ENCODE measurements at places on chromosomes 5 and 9.

DNA sequence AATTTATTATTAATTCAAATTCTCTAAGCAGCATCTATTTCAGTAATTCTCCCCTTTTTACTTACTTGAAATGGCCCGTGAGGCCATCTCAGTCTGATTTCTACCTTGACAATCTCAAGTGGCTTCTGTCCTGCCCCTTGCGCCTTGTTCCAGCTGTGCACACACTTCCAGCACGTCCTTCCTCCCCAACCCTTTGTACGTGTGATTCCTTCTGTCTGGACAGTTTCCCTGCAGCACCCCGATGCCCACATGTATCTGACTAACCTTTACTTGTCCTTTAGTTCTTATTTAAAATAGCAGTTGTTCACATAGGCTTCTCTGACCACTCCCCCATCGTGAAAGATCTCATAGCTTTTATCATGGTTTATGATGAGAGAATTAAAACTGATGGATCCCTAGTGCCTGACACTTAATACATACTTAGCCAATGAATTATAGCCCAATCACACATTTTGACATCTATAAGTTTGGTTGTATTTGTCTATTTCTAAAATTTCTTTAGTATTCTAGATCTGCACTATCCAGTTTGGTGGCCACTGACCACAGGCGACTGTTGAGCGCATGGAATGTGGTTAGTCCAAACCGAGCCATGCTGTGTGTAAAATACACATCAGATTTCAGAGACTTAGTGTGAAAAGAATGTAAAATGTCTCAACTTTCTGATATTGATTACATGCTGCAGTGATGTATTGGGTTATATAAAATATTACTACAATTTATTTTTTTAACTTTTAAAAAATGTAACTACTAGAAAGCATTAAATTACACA, 14.3 kb downstream of the ZBTB34 start:
- no peak for DNase-seq

DNA sequence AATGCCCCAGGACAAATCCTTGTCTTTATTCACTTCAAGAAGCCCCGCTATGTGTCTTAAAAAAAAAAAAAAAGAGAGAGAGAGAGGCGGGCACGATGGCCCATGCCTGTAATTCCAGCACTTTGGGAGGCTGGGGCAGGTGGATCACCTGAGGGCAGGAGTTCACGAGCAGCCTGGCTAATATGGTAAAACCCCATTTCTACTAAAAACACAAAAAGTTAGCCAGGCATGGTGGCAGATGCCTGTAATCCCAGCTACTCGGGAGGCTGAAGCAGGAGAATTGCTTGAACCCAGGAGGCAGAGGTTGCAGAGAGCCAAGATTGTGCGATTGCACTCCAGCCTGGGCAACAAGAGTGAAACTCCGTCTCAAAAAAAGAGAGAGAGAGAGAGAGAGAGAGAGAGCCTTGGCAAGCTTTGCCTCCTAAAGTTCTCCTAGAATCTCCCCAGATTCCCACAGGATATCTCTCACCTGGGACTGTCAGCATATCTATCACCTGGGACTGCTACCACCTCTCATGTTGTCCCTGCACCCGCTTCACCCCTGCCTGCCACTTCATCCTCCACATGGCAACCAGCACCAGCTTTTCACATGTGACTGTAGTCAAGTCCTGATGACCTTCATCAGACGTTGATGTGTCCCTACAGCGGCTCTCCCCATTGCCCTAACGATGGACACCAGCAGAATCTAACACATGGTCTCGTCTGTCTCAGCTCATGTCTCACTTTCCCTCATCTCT, 5.8 kb downstream of the ITK start:
- no peak for DNase-seq

- DNase-seq: no peak
Observed at GRCh38 chr5:27062451-27062850, 24.1 kb upstream of the CDH9 start.

- DNase-seq: no peak
Observed at GRCh38 chr5:178509491-178510057, 80.6 kb downstream of the COL23A1 start.

DNA sequence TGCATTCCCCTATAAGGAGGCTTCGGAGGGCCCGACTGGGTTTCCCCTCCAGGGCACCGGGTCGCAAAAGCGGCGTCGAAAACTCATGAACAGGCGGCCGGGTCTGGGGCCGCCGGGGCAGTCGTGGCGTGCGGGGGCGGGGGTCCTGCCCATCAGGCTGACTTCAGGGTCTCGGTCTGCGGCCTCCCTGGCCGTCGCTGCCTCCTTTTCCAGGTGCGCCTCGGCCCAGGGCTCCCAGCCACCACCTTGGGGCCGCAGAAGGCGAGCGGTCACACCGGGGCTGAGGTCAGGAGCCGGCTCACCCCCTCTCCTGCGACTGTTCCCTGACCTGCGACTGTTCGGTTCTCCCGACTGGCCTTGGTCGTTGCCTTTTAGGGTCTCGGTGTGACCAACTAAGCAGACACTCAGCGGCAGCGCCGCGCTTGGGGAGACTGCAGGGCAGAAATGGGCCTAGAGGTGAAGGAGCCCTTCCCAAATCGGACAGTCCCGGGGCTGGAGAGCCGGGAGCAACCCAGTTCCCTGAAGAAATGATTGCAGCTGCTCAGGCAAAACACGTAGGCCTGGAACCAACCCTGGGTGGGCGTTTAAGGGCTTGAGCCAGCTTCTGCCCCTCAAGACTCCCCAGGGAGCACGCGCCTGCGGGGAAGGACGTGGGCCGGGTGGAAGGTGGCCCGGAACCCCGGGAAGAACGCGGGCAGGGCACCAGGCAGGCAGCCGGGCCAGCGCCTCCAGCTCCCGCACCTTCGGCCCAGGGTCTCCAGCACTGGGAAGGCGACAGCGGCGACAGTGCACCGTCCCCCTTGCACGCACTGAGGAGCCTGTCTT, 11.2 kb downstream of the IRX2 start:
- no peak for DNase-seq

DNA sequence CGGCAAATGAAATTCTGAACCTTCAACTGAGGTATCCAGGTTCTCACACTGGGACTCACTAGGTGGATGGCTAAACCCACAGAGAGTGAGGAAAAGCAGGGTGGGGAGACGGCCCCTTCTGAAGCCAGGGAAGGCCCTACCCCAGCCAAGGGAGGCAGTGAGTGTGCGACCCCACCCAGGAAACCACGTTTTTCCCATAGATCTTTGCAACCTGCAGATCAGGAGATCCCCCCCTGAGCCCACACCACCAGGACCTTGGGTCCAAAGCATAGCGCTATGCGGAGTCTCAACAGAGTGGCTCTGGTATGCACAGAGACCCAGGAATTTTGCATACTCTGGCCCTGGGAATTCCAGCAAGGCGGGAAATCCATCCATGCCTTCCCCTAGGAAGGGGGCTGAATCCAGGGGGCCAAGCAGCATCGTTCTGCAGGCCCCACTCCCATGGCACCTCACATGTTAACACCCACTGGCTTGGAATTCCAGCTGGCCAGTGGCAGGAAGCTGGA, 19.9 kb downstream of the DTWD2 start:
- DNase-seq: no peak

DNA sequence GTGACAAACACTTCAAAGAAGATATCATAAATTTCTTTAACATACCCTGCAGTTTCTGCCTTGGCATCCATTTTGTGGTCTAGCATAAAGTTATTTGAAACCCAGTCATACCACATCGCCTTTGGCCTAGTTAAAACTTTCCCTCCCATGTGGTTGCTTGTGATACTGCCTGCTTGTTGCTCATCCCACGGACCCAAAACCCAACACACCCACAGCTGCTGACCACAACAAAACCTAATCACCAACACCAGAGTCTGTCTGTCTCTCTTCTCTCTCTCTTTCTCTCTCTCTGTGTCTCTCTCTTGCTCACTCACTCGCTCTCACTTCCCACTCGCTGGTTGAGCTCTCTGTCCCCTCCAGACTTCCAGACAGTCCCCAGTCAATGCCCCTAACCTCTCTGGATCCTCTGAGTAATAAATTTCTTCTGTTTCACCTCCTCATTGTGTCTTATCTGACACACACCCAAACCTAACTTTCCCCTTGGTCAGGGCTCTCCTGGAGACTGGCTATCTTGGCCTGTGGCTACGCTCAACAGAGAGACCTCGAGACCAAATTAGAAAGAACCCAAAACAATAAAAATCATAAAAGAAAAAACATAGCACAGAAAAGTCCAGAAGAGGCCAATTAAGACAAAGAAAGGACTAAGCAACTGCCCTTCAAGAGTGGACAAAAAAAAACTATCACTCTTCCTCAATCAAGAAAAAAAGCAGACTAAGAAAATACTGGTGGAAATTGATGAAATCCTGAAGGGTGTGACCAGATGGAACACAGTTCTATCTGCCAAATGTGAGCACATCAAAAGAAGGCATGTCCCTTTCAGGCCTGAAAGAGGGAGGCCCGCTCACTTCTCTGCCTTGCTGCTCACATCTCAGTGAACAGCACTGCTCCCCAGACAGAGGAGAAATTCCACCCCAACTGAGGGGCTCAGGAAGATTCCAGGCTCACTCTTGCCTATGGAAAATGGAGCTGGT, 41.5 kb downstream of the TTLL11 start:
- no peak for DNase-seq

All from GF-D8 (cell line).